Airway epithelial cell (primary cell): ENCODE measurements at places on chromosomes 2 and 18. TPM values are rescaled to one million over a fixed set of nuclear protein-coding genes. Genes with fewer than 3 reads are reported as not detected.

KRTCAP3 gene
- 44.1 and 86.7 TPM in 2 replicates for total RNA-seq

NMUR1 gene
- total RNA-seq = 0.05 TPM in 1 of 2 replicates, not detected in the other

CAVIN2 gene
- 4.9 and 7.9 TPM in 2 replicates for total RNA-seq

GALNT5 gene
- 48.1 and 67.4 TPM in 2 replicates for total RNA-seq

SAG gene
- not detected in 2 replicates for total RNA-seq

EML6 gene
- 0.42 and 1.8 TPM in 2 replicates for total RNA-seq
